ENCODE measurements at places on chromosomes 11 and 22. TPM values are rescaled to one million over a fixed set of nuclear protein-coding genes. Genes with fewer than 3 reads are reported as not detected.

GRCh38 chr22:19019029-19019678 lies 83.1 kb upstream of the PRODH start:
- DNase-seq: no peak

GRCh38 chr22:26852176-26852575 lies 194.8 kb downstream of the MIAT start:
- DNase-seq: no peak

The XKR3 gene
- not detected for total RNA-seq

DNA sequence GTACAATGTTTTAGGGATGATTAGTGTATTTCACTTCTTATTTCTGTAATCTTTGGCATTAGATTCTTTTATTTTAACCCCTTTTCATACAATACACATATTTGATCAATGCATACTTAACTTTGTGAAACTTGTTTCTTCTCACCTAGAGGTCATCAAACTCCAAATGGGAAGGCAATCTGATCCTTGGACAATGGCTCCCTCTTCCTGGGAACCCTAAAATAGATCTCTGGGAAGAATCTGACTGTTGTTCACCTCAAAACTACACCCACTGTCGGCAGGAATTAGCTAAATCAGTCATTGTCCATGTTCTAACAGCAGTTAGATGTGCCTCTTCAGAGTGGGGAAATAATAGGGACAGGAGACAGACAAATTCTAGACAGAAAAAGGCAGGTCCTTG lies 707.4 kb upstream of the CHORDC1 start:
- no peak for DNase-seq

DNA sequence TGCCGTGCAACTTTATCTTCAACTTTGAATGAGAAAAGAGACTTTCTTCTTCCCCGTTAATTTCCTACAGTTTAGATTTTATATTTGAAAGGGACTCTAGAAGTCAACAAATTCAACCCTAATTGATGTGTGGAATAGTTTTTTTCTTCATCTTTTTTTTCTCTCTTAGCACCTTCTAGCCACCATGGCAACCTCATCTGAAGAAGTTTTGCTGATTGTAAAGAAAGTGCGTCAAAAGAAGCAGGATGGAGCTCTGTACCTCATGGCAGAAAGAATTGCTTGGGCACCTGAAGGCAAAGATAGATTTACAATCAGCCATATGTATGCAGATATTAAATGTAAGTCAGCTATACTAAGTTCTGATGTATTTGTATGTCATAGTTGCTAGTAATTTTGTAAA lies 10.5 kb downstream of the GTF2H1 start:
- DNase-seq: no peak

GRCh38 chr11:86863476-86863875 lies 63.1 kb downstream of the PRSS23 start:
- no peak for DNase-seq

- no peak for DNase-seq
Observed at GRCh38 chr22:43411869-43412807, at the start of gene MPPED1. Gene MPPED1, plus strand, starts transcription at chr22:43412014. Its CDS starts 12,972 bp downstream, at chr22:43424986.

DNA sequence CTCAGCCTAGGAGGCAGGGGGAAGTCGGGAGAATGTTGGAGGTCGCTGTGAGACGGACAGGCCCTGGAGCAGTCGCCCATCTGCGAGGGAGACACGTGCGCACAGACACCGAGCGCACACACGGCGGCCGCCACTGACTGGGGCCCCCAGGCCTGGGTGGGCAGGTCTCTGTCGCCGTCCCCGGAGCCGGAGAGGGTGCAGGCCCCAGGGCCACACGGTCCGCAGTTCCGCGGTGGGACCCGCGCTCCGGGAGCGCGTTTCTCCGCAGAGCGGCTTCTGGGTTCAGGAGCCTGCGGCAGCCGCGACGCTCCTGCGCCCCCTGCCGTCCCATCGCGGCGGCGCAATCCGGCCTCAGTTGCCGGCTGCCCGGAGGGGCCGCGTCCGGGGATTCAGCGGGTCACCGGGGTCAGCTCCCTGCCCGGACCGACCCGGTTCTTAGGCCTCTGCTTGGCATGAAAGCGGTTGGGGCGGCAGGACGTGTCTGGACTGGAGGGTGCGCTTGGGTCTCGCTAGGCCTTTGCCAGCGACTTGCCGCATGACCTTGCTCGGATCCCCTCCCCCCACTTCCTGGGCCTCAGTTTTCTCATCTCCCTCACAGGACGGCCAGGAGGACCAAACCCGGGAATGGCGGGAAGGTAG lies 31.2 kb downstream of the PDE2A start:
- DNase-seq: no peak

DNA sequence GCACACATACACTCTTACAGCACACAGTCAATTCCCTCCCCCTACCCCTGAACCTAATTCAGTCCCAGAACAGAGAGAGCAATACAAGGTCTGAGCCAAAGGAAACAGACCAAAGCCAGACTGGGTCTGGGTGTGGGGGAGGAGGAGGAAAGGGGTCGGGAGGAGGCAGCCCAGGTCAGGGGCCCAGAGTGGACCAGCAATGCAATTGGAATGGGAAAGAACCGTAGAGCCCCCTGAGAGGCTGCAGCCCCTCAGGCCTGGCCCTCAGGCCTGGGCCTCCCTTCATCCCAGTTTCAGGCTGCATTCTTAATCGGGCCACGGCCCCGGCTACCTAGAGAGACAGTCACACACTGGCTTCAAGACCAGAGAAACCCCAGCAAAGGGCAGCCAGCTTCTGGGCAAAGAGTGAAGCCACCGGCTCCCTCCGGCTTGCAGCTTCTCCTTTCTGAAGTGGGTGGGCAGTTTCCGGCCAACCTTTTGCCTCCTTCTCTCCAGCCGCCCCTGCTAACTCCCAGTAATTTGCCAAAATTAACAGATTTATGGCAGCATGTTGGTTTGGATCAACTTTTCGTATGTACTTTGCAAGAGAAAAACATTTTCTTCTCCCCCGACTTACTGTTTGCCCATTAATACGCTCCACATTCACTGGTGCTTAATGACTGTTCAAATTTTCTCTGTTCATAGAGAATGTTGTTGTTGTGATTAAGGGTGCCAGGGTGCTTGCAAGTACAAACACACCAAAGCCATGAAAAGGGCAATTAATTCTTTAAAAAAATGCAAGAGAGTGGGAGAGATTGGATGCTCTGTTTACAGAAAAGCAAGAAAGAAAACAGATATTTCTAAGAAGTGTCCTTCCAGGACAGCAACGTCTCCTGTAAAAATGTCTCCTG lies 488.3 kb downstream of the MN1 start:
- DNase-seq: no peak

DNA sequence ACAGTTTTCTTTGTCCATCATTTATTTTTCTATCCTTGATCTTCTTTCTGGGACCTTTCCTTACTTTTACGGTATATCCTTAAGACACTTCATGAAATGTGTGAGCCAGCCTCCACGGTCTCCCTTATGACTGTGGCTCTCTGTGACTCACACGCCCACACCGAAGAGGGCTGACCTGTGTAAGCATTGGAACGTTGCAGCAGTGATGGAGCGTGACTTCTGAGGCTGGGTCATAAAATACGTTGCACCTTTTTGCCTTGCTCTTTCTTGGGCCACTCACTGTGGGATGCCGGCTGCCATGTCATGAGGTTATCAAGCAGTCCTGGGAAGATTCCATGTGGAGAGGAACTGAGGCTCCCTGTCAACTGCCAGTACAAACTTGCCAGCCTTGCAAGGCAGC lies 96.3 kb upstream of the RAB1B start:
- DNase-seq: no peak

The AASDHPPT gene
- total RNA-seq: 37.1 TPM

DNA sequence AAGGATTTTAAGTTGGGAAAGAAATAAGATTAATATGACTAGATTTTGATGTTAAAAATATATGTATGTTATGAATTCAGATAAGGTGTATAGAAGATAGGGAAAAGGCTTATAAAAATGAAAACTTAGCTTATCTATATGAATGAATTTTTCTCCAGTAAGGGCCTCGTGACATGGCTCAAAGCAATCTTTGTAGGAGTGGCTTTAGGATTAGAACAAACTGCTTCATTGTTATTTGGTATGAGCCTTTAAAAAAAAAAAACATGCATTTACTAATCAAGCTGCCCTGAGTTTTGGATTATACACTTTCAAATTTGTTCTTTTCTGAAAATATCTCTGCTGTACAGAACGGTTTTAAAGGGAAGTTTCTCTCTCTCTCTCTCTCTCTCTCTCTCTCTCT lies 905.9 kb downstream of the OPCML start:
- no peak for DNase-seq

The KCNJ5 gene
- total RNA-seq: 0.15 TPM

The C22orf15 gene
- 0.41 TPM for total RNA-seq

GRCh38 chr11:61297746-61298145 lies 2.6 kb upstream of the VWCE start:
- peak; percentile 71 for DNase-seq

DNA sequence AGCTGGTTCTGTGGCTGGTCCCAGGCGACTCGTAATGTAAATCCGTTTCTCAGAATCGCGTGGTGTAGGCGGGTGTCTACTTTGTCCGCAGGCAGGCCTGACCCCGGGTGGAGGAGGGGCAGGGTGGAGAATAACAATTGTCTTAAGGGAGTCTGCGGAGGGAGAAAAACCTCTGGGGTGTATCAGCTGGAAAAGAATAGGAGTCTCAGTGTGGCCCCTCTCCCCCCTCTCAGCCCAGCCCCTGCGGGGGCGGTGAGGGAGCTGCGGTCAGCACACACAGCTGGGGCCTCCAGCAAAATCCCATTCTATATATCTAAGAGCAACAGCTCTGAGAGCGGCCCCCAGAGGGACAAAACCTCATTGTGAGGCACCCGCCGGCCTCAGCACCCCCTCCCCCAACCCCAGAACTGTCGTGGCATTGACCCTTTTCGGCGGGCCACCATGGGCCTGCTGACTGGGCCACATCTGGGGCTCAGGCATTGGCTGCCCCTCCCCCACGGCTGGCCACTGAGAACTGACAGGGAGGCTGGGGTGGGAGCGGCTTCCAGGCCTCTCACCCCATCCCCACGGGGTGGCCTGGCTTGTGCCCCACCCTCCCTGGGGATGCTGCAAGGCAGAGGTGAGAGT lies 2.7 kb upstream of the MYRF start:
- no peak for DNase-seq

DNA sequence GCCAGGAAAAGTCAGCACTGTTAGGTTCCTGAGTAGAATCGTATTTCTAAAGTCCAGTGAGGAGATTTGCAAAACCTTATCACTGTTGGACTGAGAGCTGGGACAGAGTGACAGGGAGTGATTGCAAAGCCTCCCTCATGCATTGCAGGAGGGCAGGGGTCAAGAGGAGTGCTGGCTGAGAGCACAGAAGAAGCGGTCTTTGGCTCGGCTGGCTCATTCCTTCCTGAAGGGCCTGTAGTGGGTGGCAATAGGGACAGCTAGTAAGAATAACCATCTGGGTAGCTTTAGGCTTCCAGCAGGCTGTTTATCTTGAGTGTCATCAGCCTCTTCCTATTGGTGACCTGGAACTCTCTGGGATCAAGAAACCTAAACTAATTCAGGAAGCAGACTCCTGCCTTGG lies 53.4 kb downstream of the CD44 start:
- DNase-seq: no peak

DNA sequence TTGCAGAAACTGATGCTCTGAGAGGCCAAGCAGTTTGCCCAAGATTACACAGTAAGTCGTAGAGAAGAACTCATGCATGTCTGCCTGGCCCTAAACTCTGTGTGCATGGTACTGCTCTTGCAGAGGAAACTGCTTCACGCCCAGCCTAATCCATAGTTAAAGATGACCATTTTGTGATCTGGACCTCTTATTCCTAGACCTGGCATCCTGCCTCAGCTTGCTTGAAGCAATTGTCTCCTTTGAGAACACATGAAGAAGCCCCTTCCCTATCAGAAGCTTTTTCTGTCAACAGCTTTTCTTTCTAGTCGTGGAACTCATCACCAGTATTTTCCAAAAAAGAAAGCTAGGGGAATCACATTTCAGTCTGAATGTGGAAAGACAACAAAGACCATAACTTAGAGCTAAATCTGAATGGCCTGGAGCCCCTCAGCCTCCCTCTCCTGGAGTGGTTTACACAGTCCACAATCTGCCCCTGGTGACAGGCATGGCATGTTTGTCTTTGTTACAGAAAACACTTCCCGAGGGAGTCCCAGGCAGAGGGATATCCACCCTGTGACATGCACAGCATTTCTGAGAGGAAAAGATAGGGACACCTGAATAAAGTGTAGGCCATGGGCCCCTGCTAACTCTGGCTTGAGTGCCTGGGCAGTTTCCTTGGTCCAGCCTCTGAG lies 2.9 kb upstream of the FZD4 start:
- no peak for DNase-seq

DNA sequence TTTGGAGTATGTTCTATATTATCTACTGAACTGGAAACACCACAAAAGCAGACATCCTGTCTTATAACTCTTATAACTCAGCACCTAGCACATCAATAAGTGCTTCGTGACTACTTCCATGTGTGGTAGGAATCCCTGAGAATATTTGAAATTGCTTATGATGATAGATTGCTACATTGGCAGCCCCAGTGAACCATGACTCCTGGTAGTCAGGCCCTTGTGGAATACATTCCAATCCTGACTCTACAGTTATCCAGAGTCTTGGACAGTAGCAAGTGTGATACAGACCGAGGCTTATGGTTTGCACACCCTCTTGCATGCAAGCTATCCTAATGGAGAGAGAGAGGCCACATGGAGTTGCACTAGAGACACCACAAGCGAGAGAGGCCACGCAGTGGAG lies 59.5 kb upstream of the PHF21A start:
- no peak for DNase-seq

The SH3BP1 gene
- total RNA-seq: 18.7 TPM

DNA sequence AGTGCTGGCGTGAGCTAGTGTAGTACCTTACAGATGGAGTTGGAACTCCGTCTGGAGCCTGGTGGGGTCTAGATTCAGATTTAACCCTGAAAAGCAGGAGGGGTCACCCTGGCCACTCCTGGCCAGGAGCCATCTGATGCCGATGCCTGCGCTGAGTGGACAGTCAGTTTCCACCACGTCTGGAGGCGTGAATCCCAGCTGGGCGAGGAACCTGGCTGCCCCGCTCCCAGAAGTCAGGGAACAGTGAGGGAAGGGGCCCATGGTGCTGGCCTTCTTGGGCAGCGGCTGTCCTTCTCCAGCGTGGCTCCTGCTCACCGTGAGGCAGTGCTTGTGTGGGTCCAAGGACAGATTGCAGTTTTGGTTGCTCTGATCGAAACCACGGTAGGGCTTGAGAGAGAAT lies 76.3 kb downstream of the PARVB start:
- DNase-seq: no peak

The WNT11 gene
- total RNA-seq: not detected

The PANX3 gene
- total RNA-seq: not detected

The PKDREJ gene
- total RNA-seq: not detected

- no peak for DNase-seq
Observed at GRCh38 chr11:45428116-45428515, 142.0 kb upstream of the SYT13 start.

The MYBPC3 gene
- total RNA-seq: not detected

DNA sequence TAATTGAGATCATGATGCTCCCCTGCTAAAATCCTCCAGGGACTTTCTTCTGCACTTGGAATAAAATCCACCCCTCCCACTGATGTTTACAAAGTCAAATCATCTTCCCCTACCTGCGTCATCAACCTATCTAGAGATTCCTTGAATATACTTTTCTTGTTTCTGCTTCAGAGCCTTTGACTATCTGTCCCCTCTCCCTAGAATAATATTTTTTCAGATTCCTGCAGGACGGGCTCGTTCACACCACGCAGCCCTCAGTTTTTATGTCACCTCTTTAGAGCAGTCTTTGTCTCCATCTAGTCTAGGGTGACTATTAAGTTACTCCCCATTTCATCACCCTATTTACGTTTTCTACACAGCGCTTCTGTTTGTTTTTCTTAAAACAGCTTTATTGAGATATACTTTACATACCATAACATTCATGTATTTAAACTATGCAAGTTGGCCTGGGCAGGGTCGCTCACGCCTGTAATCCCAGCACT lies 94.8 kb upstream of the SESN3 start:
- DNase-seq: no peak
